AG08395 (cell line): ENCODE measurements at places on chromosomes 2 and 18.

GRCh38 chr2:39399570-39399969 lies 37.5 kb downstream of the MAP4K3 start:
- no peak for DNase-seq

- peak; percentile 60 for DNase-seq
Measured at GRCh38 chr2:47002480-47003381, 87.1 kb upstream of the MCFD2 start.

GRCh38 chr2:172698041-172698863 lies 37.4 kb upstream of the RAPGEF4 start:
- peak; percentile 55 for DNase-seq

GRCh38 chr18:33957707-33958106 lies 267.0 kb downstream of the NOL4 start:
- no peak for DNase-seq

- no peak for DNase-seq
Measured at GRCh38 chr2:119730671-119731177, 29.0 kb upstream of the PTPN4 start.

DNA sequence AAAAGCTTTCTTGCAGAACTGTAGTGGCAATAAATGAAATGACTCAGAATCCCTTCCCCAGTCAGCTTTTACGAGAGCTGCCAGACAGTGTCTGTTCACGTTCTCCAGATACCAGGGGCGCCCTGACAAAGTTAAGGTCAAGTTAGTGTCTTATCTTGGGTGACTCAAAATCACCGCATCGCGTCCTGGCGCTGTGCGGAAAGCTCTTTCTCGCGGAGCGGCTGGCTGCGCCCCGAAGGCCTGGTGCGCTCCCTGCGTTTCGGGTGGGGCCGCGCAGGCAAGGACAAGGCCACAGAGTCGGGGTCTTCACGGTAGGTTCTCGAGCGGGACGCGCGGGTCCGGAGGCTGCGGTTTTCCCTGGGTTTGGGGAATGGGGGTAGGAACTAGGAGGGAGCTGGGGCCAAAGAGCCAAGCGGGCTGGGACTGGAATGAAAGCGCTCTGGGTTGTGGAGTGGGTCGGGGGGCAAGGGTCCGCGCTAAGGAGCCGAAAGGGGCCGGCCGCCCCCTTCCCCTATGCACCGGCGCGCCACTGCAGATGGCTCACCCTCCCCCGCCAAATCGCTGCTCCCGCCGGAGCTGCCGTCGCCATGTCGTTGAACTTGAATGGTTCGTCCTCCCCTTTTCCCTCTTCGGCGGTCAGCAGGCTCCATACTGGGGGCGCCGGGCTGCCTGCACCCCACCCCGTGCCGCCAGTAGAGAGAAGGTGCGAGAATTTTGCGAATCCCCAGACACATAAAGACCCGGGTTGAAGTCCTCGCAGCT lies 2.6 kb upstream of the HOXD11 start:
- peak; percentile 66 for DNase-seq

GRCh38 chr2:165575044-165575615 lies 105.6 kb downstream of the CSRNP3 start:
- DNase-seq: no peak

DNA sequence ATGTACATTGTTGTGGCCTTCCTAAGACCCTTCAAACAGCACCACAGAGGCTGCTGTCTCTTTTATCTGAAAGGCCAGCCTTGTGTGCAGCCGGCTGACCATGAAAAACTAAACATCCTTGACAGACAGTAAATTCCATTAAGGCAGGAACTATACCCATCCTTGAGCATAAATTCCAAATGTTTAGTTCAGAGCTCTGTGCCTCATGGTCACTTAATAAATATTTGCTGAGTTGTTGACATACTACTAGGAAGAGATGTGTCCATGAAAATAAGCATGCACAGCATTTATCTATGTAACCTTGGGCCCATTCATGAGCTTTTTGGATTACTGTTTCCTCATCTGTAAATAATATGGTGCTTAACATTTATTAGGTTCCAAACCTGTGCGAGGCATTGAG lies 424.8 kb downstream of the HRH4 start:
- no peak for DNase-seq

GRCh38 chr2:67048314-67048713 lies 348.8 kb upstream of the ETAA1 start:
- no peak for DNase-seq

GRCh38 chr2:65064728-65065552 lies 8.7 kb downstream of the CEP68 start:
- peak; percentile 72 for DNase-seq

GRCh38 chr18:10936176-10937053 lies 213.0 kb downstream of the PIEZO2 start:
- DNase-seq: no peak

DNA sequence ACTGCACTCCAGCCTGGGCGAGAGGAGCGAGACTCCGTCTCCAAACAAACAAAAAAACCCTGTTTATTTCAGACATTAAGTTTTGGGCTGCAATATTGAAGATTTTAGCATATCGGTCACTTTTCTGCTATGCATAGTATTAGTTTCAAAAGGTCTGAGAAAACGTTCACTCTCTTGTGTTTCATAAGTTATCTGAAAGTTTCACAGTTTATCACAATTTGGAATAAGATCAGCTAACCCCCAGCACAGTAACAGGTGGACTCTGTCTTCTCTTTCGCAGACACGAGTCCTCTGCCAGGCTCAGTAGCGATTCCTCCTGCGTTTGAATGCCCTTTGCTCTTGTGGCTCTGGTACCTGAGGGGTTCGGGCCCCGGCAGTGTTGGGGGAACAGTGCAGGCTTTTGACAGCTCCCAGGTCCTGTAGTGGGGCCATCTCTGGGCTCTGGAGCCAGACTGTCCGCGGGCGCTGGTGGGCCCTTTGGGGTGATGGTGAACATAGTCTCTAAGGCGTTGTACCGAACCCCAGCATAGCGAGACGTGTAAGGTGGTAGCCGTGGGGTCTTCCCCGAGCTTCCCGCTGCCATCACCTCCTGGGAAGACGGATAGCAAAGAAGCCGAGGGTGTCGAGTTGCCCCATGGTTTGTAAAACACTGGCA lies 20.4 kb downstream of the NFATC1 start:
- no peak for DNase-seq

DNA sequence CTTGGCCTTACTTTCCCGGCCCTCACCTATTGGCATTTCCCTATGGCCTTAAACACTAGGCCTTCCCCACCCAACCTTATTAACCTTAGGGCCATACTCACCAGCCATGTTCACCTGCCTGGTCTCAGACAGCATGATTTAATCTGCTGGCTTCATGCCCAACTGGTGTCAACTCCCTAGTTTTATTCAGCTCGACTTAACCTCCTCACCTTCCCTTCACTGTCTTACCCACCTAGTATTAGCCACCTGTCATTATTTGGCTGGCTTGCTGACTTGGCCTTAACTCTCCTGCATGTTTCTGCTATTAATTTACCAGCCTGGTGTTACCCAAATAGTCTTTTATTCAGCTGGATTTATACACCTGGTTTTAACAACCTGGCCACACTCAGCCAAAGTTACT lies 136.0 kb upstream of the ZSWIM2 start:
- no peak for DNase-seq

DNA sequence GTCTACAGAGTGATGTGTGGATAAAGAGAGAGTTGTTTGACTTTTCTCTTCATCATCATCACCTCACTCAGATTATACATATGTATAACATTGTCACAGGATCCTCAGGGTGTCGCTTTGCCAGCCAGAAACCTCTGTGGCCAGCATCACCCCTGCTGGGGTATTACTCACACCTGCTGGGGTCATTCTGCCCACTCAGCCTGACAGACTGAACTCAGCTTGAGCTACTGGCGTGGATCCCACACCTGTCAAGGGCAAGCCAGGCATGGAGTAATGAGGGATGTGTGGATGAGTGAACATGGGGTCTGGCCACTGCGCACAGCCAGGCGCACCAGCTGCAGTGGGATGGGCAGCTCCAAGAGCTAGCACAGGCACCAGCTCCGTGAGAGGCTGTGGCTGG lies 870.6 kb downstream of the CBLN2 start:
- no peak for DNase-seq

GRCh38 chr2:239249776-239250175 lies 151.0 kb downstream of the HDAC4 start:
- DNase-seq: peak; percentile 80

- no peak for DNase-seq
Measured at GRCh38 chr2:71122387-71123298, 7.4 kb downstream of the MCEE start.

GRCh38 chr2:7154656-7155055 lies 237.4 kb downstream of the RNF144A start:
- no peak for DNase-seq

- DNase-seq: no peak
Measured at GRCh38 chr18:48569139-48569914, 30.5 kb downstream of the CTIF start.

DNA sequence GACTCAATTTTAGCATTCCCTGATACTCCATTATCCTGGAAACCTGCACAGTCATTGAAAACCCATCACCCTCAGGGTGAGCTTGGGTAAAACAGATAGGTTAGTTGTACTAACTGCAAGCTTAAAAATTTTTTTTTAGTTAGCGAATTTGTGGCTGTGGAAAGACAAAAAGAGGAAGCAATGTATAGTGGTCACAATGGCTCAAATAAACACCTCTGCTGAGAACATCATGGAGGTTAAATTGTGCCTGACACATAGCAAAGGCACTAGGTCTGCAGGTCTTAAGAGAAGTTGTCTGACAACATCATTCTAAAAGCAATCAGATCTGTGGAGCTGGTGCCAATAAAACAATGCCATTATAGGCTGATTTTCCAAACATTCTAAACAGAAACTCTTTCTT lies 84.4 kb upstream of the CAVIN2 start:
- DNase-seq: no peak

DNA sequence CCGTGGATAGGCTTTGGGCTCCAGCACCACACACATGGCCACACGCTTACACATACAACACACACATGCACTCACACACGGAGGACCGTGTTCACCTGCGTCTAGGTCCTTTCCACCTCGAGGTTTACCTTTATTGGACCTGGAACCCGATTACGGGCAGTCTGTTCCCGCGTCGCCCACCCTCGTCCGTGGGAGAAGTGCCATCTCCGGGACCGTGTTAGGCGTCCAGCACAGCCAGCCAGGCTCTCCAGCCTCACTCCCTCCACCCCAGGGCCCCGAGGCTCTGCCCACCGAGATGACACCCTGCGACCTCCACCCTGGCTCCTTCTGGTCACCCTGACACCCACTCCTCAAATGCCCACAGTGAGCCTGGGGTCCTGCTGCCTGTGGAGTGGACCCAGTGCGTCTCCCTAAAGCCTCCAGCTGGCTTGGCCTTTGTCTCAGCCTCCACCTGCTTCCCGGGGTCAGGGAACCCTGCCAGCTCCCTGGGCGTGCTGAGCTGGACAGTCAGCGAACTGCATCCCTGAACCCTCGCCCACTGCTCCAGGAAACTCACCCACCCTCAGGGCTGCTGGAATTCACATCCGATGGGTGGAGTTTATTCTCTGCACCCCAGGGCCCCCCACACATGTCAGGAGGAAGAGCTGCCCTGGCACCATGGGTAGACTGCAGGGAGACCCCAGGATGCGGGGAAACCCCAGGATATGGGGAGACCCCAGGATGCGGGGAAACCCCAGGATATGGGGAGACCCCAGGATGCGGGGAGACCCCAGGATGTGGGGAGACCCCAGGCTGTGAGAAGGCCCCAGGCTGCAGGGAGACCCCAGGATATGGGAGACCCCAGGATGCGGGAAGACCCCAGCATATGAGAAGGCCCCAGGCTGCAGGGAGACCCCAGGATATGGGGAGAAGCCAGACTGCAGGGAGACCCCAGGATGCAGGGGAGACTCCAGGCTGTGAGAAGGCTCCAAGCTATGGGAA lies 33.0 kb downstream of the ADI1 start:
- no peak for DNase-seq

- DNase-seq: no peak
Measured at GRCh38 chr18:55110436-55110835, 151.2 kb upstream of the CCDC68 start.

DNA sequence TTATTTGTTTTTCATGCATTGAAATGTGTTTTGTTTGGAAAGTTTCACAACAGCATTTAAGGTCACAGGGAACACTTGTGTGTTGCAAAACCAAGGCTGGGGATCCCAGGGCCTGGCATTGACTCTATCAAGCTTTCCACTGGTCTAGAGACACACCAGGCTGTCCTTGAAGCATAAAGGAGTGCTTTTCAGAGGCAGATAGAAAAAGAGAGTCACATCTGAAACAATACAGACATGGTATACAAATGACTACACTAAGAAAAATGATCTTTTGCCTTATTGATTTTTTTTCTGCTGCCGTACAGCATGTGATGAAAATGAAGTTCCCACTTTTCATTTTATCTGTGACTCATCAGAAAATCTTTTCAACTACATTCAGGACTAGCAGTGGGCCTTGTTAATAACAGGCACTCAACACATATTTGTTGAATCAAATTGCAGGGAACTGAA lies 61.9 kb upstream of the ZCCHC2 start:
- no peak for DNase-seq

GRCh38 chr2:76478266-76479035 lies 767.7 kb upstream of the GCFC2 start:
- DNase-seq: no peak

GRCh38 chr2:46985512-46985911 lies 69.9 kb upstream of the MCFD2 start:
- DNase-seq: peak; percentile 51

- no peak for DNase-seq
Measured at GRCh38 chr2:62459106-62459505, 46.9 kb downstream of the TMEM17 start.

DNA sequence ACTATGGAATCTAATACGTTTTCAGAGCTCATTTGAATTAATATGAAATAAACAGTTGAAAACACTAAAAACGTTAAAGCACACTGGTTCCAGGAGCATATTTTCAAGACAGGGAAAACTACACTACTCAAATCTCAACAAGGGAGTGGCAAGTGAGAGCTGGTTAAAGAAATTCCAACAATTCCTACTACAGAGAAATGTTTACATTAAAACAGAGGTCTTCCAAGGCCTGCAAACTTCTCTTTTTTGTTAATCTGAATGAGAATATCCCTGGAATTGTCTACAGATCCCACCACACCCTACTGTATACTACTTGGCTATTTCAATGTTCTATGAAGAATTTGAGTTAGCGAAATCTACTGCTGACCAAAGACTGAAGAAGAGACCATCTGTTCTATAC lies 231.5 kb downstream of the ZEB2 start:
- DNase-seq: no peak

DNA sequence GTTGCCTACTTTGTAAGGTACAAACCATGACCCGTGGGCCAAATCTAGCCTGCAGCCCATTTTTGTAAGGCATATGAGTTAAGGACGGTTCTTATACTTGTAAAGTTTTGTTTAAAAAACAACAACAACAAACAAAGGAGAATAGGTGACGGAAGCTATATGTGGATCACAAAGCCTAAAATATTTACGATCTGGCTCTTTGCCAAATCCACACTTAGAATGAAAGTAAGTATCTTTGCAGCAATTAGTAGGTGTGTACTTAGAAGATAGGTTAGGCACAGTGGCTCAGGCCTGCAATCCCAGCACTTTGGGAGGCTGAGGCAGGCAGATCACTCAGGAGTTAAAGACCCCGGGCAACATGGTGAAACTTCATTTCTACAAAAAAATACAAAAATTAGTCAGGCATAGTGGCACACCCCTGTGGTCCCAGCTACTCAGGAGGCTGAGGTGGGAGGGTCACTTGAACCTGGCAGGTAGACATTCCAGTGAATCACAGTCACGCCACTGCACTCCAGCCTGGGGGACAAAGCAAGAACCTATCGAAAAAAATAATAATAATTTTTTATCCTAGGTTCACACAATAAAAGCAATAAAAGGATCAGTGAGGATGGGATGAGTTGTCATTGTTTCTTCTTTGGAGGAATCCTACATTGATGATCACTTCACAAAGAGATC lies 57.8 kb upstream of the CTAGE1 start:
- no peak for DNase-seq

- no peak for DNase-seq
Measured at GRCh38 chr2:236785611-236786057, 216.0 kb downstream of the ACKR3 start.
